ENCODE measurements at places on chromosomes 4 and X.

DNA sequence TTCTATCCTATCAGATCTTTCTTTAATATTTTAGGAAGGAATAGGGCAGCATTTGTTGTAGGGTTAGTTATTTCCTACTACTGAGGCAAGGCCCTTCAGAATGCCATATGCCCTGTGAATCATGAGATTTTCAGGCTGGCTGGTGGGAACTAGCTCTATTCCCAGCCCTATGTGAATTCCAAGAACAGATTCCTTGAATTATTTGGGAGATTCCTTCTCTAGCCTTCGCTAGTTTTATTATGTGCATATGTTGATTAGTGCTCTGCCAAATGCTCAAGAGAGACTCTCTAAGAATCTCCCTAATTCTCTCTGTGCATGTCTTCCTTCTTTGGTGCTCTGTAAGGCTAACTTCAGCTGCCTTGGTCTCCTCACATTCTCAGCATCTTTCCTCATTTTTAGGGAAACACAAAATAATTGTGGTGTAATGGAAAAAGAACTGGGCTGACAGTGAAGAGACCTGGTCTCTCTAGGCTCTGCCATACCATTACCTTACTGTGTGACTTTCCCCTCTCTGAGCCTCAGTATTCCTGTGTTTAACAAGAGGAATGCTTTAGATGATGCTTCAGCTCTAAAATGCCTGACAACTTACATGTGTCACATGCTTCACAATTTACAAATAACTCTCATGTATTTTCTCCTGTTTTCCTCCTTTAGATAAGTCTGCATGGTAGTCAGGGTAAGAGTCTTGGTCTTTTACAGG, 79.7 kb downstream of the VMA21 start:
- no peak for DNase-seq

DNA sequence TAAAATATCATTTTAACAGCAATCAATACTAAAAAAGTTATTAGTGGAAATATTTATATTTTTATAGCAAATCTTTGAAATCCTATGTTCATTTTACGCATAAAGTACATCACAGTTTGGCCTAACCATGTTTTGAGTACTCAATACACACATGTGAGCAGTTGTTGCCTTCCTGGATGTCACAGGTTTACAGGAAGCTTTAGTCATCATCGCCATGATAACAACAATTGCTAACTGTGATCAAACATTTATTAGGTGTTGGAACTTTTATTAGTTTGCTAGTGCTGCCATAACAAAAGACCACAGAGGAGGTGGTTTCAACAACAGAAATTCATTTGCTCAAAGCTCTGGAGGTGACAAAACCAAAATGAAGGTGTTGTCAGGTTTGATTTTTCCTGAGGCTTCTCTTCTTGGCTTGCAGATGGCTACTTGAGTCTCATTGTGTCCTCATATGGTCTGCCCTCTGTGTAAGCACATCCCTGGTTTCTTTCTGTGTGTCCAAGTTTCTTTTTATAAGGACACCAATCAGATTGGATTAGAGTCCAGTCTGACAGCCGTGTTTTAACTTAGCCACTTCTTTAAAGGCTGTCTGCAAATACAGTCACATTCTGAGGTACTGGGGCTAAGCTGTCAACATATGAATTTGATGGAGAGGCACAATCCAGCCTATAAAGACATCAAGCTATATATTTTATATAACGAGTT, 43.1 kb upstream of the BOD1L1 start:
- DNase-seq: no peak

DNA sequence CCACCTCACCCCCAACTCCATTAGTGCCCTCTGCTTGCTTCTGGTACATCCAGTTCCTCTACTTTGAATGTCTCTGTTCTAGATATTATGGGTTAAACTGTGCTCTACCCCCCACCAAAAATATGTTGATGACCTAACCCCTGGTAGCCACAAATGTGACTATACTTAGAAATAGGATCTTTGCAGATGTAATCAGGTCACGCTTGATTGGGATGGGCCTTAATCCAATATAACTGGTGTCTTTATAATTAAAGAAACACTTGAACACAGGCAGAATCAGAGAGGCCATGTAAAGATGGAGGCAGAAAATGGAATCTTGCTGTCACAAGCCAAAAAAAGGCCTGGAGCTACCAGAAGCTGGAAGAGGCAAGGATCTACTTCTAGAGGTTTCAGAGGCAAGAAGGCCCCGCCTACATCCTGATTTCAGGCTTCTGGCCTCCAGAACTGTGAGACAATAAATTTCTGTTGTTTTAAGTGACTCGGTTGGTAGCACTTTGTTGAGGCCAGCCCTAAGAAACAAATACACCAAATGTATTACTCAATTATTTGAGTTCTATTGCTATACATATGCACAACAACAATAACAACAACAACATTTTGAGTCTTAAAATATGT, 220.0 kb downstream of the PPP3CA start:
- DNase-seq: no peak

DNA sequence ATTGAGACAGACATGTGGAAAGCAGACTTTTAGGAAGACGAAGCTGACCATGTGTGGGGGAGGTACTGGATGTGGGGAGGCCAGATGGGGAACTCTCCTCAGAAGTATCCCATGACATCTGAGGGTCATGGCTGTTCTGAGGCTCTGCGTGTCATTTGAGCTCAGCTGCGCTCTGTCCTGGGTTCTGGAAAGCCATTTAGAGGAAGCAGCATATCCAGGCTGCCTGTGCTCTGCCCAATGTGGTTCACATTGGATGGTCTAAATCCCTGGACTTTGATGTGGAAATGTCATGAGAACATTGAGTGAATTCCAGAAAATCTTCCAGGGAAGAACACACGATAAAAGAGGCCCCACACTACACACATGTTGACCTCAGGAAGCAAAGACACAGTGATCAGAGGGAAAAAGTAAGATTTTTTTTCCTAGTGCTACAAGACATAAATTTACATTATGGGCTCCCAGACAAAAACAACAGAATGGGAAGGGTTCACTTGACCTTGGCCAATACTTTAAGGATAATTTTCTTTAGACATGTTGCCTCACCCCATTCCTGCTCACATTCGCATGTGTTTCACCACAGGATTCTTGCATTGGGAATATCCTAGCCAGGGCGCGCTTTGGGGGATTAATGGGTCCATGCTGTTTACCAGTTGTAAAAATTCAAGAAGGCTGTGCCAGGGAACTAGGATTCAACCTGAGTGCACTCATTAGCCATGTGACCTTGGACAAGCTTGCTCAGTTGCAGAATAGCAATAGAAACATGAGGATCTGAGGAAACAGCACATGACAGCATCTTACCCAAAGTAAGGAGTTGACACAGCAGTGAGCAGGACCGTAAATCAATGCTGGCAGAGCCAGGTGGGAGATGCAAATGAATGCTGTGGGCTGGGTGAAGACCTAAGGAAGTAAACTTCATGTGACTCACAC, 73.2 kb upstream of the C1QTNF7 start:
- DNase-seq: peak; percentile 20

DNA sequence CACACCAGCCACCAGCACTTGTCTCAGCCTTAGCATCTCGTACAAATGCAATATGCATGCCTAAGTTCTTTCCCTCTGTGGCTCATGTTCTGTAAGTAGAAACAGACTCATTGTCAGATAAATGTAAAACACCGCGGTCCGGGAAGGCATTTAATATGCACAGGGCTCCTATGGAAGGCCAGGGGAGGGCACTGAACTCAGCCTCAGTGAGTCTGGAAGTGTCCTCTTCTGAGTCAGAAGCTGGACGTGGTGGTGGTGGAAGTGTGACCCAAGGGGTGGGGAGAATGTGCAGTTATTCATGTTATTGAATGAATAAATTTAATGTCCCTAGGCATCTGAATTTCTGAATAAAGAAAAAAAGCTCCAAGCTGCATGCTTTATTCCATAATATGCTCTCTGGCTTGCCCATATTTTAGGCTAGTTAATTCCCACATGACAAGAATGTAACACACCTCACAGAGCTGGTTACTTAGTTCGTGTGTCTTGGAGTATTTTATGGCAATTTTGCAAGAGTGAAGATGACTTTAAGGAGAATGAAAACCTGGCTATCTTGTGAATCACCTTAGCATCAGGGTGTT, 193.1 kb upstream of the GATB start:
- no peak for DNase-seq

DNA sequence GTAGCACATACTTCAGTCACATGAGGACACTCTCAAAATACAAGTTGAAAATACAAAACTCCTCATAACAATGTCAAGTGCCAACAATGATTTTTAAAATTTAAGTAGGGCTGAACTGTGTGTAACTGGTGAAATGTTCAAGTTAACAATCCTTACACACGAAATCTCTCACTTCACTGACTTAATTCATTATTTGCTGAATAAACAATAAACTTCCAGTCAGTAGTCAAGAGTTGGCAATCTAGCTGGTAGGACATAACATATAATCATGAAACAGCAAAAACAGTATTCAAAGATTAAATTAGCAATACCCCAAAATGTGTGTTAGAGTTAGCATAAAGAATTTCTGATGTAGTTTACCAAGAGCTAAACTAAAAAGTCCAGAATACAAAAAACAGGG, 1.9 kb upstream of the RAB33B start:
- DNase-seq: no peak

GRCh38 chrX:139290310-139290709, 240.2 kb upstream of the F9 start:
- DNase-seq: no peak

- DNase-seq: no peak
Observed at GRCh38 chrX:110215411-110215810, 102.5 kb downstream of the AMMECR1 start.

- no peak for DNase-seq
Observed at GRCh38 chr4:132767901-132768300, 381.2 kb upstream of the PCDH10 start.

DNA sequence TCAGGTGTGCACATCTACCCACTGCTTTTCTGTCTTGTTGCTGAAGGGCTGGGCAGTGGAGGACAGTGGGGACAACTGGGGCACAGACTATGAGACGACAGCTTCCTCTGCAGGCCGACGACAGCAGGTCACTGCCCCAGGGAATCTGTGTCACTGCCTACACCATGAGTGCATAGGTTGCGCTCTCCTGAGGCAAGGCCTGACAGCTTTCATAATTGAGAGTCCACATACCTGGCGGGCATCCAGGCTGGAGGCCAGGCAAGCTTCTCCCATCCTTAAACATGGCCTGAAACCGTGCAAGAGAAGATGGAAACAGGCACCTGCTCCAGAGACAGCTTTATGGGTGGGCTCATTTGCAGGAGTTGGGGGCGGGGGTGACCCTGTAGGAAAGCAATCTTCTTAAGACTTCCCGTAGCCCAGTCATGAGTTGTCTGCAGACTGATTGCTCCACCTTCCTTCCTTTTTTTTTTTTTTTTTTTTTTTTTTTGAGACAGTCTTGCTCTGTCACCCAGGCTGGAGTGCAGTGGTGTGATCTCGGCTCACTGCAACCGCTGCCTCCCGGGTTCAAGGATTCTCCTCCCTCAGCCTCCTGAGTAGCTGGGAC, 2.9 kb downstream of the ANOS1 start:
- no peak for DNase-seq

DNA sequence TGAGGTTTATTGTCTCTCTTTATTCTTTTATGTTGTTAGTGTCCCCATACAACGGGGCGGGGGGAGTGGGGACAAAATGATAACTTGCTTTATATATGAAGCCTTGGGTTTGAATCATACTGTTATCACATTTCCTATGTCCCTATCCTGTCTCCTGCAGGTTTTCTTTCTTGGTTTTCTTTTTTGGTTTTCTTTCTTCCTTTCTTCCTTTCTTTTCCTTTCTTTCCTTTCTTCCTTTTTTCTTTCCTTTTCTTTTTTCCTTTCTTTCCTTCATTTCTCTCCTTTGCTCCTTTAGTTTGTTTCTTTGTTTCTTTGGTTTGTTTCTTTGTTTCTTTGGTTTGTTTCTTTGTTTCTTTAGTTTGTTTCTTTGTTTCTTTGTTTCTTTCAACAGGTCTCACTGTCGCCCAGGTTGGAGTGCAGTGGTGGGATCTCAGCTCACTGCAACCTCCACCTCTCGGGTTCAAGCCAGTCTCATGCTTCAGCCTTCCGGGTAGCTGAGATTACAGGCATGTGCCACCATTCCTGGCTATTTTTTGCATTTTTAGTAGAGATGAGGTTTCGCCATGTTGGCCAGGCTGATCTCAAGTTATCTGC, 4.8 kb downstream of the FMR1 start:
- no peak for DNase-seq

DNA sequence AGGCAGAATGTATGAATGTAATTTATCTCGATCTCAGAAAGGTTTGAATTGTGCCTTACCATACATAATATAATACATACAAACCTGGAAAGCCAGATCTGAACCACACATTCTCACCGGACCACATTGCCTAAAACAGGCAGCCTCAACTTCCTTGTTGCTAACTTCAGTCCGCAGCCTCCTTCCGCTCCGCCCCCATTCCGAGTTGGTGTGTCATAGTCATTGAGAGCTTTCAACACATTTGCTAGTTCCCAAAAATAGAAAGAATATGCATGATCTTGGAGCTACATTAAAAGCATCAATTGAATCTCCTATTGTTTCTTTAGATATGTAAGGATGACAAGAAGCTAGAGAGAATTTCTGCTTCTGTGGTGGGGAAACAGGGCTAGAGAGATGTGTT, 127.2 kb downstream of the ARHGEF9 start:
- DNase-seq: no peak

GRCh38 chrX:103148075-103148474, 55.1 kb upstream of the NXF3 start:
- no peak for DNase-seq

DNA sequence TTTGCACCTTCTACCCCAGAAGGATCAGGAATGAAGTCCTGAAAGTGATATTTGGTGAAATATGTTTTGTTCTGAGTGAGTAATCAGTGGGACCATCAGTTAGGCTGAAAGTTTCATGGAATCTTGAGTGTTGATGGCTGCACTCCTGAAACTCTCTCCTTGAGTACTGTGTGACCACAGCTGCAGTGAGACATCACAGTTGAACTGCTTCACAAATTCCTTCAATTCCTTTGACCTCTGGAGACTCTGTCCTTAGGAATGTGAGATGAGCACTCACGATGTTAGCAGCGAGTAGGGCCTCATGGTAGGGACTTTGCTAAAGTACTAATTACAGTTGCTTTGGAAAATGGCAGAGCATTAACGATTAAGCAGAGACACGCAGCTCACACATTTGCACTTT, 142.9 kb upstream of the SLC4A4 start:
- DNase-seq: no peak

DNA sequence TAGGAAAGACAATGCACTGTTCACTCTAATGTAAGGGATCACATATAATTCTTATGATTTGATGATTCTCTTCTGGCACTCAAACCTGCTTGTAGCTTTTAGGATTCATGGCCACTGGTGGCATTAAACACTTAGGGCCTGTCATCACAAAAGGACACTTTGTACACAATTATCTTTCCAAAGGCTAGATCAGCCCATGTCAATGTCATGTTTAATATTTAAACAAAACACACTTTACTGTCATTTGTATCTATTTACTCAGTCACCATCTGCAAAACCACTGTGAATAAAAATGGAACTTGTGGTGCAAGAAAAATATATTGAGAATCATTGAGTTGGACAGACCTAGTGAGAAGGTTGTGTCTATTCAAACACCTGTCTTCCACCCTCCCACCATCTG, 83.6 kb upstream of the TTC29 start:
- DNase-seq: no peak

- DNase-seq: no peak
Observed at GRCh38 chr4:21811565-21811964, 137.0 kb downstream of the KCNIP4 start.

- DNase-seq: no peak
Observed at GRCh38 chrX:118727686-118728339, 407 bp downstream of the IL13RA1 start.

GRCh38 chr4:79267671-79268070, 58.2 kb downstream of the NAA11 start:
- no peak for DNase-seq

GRCh38 chrX:39492497-39493162, 605.1 kb downstream of the BCOR start:
- peak; percentile 81 for DNase-seq
